ENCODE measurements at places on chromosomes 1 and 21.

DNA sequence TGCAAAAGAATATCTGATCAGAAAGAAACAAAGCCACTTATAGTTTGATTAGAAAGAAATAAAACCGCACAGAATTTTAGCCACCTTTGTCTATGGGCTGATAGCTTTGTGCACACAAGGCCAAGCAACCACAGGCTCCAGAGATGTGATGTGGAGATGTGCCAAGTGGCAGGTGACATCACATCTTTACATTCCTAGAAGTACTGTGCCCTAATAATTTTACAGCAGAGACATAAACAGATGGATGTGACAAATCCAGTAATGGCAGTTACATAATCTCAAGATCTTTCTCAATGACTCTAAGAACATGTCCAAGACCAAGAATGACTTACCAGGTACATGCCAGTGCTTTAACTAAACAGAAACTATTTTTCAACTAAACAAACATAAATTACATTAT, 159.5 kb downstream of the LTN1 start:
- DNase-seq = no peak

DNA sequence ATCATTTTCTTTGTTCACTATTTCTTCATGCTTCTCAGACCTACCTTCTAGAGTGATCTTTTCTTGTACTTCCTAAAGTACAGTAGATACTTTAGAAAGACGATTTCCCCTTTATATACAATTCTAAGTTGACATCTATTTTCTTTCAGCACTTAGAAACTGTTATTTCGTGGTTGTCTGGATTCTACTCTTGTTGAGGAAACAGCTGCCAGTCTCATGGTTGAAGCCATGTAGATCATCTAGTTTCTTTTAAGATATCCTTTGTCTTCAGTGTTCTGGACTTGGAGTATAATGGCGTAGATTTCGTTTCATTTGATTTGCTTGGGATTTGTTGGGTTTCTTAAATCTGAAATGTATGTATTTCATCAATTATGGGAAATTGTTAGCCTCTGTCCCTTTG, 67.6 kb downstream of the PKN2 start:
- DNase-seq = no peak

DNA sequence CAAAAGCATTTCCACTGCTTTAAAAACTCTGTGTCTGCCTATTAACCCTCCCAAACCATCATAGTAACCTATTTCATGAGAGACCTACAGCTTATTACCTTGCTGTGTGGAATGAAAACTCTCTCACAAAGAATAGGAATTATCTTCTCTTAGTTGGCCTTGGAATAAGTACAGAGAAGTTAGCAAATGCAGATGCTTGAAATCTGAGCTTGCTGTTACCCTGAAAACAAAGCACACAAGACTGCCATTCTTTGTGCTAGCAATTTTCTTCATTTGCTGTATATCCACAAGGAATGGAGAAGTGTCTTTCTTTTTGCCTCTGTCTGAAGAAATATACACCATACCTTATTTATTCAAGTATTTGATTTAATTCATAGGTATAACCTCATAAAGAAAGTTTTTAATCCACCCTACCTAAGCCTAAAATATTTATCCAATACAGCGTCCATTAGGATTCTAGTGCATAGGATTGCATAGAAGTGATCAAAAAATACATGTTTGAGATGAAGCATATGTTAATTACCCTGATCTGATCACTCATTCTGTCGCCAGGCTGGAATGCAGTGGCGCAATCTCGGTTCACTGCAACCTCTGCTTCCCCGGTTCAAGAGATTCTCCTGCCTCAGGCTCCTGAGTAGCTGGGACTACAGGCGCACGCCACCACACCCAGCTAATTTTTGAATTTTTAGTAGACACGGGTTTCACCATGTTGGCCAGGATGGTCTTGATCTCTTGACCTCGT, 451.1 kb downstream of the LTN1 start:
- no peak for DNase-seq

DNA sequence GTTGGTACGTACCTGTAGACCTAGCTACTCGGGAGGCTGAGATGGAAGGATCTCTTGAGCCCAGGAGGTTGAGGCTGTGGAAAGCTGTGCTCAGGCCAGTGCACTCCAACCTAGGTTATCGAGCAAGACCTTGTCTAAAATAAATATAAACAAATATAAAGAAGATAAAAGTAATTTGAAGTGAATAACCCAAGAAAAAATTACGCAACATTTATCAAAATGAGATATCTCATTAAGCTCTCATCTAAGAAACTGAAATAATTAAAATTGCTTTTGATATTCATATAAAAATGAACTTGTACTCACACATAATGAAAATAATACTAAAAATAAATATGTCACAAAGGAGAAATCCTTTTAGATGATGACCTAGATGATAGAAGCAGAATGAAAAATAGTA, 647.1 kb upstream of the NCAM2 start:
- DNase-seq = no peak

DNA sequence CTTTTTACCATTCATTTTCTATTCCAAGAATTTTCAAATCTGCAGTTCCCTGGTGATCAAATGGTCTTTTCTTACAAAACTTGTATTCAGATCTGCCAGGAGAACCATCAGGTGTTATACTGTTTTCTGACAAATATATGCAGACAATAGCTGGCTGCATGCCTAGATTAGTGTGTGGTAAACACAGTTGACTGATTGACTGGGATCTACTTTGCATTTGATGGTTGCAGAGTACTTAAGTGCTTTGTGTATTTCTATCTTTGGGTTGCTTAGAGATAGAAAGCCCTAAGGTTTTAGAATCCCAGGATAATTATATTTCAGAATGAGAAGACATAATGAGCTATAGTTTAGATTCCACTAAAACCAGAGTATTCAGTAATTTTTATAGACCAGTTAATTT, 102.0 kb upstream of the CHODL start:
- DNase-seq = no peak

GRCh38 chr1:18928985-18929384, 26.6 kb upstream of the ALDH4A1 start:
- DNase-seq = no peak

DNA sequence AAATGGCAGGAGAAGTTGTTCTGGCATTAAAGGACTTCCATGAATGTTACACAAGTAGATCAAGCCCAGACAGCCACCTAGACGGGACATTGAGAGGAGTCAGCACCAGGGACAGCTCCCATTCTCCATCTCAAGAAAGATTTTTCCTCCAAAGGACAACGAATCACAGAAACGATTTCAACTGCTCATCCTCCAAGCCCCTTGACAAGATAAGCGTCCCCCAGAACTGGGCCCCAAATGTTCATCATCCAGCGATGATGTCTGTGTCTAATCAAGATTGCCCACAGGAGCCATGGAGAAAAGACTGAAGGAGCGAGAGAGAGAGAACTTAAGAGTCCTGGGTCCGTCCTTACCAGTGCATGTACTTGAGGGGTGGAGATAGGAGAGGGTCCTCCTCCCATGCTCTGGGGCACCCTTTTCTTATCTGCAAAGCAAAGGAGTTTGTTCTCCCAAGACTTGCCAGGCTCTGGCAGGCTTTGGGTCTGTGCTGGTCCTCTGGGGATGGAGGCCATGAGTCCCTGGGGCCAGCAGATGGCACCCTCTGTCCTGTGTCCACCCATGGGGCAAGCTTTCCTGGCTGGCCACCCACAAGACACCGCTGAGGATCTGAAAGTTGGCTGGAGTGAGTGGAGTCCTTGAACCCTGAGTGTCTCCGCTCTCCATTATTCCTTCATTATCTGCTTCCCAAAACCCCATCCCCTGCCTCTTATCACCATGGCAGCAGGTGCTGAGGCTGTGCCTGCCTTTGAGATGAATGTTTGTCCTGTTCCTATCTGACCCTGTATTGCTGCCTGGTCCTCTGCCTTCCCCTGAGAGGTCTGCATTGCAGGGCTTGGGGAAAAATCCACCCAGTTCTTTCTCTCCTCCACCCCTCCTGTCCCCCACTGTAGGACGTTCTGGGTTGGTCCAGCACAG, 164.6 kb downstream of the ACTL8 start:
- no peak for DNase-seq

- no peak for DNase-seq
These were observed 668.4 kb downstream of the KCNT2 start for GRCh38 chr1:195939844-195940243.

GRCh38 chr1:205416322-205416721, 5.5 kb downstream of the LEMD1 start:
- DNase-seq = peak; percentile 71

DNA sequence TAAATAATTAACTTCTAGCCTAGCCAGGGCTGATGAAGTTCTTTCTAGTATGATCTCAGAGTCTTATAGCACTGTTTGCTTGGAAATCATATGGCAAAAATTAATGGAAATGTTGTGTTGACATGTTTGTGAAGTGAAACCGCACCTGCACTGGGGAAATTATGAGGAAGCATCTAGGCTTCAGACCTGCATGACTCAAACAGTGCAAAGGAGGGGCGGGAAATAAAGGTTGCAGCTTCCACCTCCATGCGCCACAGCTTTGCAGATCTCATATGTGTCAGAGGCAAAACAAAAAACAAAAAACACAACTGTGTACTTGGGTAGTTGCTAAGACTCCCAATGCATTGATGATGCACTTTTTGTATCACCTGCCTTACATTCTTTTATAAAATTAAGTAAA, 1080.6 kb downstream of the PLA2G4A start:
- no peak for DNase-seq

- no peak for DNase-seq
These were observed 777.9 kb downstream of the MRPL39 start for GRCh38 chr21:24829397-24829796.

- DNase-seq = no peak
These were observed 151.6 kb downstream of the TOMM20 start for GRCh38 chr1:234976861-234977680.

- no peak for DNase-seq
These were observed 443.8 kb upstream of the USP24 start for GRCh38 chr1:55658917-55659316.

DNA sequence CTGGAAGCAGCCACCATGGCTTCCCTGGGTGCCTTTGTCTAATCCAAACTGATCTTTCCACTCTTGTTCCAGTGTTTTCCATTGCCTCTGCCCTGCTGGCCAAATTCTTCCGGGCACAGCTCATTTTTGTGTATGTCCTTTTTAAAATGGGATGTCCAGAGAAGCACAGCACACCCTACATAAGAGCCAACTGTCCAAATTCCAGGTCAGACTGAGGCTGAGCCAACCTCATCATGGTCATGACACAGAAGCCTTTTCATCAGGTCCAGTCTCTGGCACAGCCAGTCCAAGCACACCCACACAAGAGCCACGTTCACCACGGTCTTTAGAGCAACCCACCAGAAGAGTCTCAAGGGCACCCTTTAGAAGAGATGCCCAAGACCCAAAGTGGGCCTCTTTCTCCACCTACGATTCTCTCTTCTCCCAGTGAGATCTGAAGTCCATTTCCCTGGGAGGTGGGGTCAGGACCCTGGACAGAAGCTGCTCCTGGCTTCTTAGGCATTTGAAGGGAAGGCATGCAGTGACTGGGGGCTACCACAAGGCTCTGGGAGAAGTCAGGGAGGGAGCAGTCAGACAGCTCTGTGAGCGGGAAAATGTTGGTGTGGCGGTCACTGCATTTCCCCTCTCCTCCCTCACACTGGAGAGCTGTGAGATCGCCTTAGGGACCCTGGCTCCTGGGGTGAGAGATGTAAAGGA, 53.2 kb downstream of the SYT2 start:
- no peak for DNase-seq

GRCh38 chr21:35050348-35051286, 1.5 kb upstream of the RUNX1 start:
- no peak for DNase-seq

DNA sequence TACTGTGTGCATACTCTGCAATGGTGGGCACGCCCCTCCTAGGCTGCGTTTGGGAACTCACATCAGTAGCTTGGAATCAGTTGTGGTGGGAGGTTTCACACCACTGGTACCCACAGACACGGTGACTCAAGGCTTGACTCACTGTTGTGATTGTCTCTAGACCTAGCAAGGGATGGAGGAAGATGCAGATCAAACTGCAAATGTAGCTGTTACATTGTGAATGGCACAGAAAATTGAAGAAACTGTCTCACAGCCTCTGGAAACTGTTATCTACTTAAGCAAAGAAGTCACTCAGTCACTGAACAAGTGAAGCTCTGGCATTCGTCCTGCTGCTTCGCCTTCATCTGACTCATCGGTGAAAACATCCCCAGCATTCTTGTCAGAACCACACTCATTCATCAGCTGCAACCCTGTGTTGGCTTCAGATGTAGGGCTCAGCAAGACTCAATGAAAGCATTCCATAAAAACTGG, 59.5 kb downstream of the POFUT2 start:
- DNase-seq = no peak

- no peak for DNase-seq
These were observed 857.0 kb downstream of the LTN1 start for GRCh38 chr21:28135646-28136045.

DNA sequence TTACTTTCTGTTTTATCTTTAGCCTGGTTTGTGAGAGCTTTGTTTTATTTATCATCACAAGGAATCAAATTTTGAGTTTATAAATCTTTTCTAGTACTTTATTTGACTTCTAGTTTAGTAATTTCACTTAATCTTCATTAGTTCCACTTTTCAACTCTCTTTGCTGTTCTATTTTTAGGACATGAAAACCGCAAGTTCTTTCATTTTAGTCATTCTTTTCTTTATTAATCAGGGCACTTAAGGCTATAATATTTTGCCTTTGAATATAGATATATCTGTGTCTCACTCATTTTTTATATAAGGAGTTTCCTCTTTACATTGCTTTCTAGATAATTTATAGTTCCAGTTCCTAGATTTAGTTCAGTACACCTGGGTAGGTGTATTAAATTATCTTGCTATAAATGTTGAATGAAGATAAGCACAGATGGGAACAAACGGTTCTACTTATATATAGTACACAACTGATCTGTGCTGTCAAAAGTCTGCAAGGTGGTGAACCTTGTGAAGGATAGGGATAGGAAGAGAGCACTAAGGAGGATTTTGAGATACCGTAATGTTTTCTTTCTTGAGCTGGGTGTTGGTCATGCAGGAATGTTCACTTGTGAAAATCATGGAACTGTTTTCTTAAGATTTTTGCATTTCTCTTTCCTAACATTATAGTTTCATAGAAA, 402.3 kb downstream of the RYR2 start:
- DNase-seq = no peak

- DNase-seq = peak; percentile 47
These were observed 16.1 kb upstream of the PSMD4 start for GRCh38 chr1:151238467-151238739.

- no peak for DNase-seq
These were observed 78.9 kb downstream of the MAP3K21 start for GRCh38 chr1:233406339-233406960.

- DNase-seq = no peak
These were observed 4.4 kb downstream of the TACSTD2 start for GRCh38 chr1:58572690-58573089.

GRCh38 chr1:80448081-80448480, 1352.7 kb upstream of the ADGRL2 start:
- no peak for DNase-seq
